AG10803 (cell line): ENCODE measurements at places on chromosomes 1 and 21.
A peak's percentile ranks its signal among the peaks of the same experiment; 100 is the strongest.

DNA sequence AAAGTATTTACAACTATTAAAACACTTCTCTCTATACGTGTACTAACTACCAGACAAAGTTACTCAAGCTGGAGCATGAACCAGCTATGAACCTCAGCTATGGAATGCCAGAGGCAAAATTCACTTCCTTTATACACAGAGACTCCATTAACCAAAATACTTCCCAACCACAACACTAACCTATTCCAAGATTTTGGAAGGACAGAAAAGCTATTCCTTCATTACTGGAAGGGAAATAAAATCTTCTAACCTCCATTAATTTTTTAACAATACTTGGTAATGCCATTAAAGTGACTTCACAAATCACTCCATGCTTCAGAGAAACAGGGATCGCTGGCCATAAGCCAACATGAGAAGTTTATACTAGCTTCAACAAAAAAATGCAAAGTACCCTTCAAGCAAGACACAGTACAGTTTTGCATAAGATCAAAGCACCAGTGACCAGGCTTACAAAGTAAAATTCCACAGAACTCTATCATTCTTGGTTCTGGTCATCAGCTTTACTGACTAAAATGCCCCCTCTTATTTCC lies 58.0 kb downstream of the PUM1 start:
- peak; percentile 92 for DNase-seq

GRCh38 chr1:16397120-16397519 lies 30.1 kb downstream of the SZRD1 start:
- no peak for DNase-seq

- no peak for DNase-seq
These were observed 11.3 kb downstream of the ADARB1 start for GRCh38 chr21:45085700-45086099.

- DNase-seq: no peak
These were observed 4.2 kb downstream of the CADM3 start for GRCh38 chr1:159175571-159175970.

DNA sequence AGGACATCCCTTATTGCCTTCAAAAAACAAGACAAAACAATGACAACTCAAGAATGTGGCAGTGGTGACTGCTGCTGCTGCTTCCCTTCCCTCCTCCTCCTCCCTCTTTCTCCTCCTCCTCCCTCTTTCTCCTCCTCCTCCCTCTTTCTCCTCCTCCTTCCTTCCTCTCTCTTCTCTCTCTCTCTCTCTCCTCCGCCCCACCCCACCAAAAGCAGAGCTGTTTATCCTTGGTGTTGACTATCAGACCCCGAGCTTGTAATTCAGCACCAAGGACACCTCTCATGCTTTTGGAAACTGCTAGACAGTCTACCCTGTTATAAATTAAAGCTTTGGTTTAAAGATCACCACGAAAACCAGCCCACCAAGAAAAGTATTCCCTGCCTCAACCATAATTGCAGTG lies 72.4 kb upstream of the IFNAR2 start:
- no peak for DNase-seq

GRCh38 chr1:203519053-203519840 lies 25.3 kb downstream of the OPTC start:
- no peak for DNase-seq

DNA sequence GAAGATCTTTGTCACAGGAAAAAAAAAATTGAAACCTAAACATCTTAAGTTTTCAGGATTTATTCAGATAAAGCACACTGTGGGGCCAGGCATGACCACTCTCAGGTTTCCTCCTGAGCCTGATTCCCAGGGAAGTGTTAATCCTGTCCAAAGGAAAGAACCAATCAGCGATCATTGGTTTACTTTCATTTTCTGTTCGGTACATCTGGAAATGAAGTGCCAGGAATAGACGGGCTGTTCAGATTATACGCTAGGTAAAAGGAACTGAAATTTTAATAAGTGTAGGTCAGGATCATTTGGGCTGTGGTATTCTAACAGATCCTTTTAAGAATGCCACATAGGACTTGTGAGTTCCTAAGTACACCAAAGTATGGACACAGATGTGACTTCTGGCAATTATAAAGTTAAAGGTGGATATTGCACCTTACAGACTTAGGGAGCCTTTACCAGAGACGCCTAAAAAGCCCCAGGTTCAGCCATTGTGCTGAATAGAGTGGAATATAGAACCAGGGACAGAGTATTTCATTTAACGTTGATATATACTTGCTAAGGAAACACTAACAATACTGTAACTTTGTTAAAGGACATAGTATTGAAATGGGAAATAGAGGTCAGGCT lies 9.3 kb upstream of the CACYBP start:
- DNase-seq: peak; percentile 61

DNA sequence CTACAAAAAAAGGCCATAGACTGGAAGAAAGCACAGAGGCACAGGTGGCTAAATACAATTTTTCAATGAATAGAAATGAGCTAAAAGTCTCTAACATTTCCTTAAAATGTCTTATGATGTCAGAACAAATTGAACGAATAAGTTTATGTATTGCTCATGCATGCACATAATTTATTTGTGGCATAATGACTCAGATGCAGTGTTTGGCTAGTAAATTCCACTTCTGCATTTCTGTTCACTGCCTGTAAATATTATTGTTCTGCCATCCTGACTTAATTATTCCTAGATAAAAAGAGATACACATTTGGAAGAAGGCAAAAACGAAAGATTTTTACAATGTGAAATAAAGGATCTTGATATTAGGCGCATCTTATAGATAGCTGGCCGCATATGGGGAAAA lies 26.6 kb upstream of the EXO1 start:
- DNase-seq: peak; percentile 47

DNA sequence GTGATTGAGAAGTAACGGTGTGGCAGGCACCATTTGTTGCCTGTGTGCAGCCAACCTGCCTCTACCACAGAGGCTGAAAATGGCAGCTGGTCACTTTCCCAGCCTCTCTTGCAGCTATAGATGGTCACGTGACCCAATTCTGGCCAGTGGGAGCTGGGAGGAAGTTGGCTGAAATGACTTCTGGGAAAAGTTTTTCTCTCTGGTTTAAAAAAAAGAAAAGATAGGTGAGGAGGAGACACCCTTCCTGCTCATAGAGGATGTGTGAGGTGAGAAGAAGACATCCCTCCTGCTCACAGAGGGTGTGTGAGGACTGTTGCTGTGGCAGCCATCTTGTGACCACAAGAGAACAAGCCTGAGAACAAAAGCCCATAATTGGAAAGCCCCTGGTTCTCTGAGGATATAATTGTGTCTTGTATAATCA lies 122.8 kb downstream of the SYF2 start:
- no peak for DNase-seq

DNA sequence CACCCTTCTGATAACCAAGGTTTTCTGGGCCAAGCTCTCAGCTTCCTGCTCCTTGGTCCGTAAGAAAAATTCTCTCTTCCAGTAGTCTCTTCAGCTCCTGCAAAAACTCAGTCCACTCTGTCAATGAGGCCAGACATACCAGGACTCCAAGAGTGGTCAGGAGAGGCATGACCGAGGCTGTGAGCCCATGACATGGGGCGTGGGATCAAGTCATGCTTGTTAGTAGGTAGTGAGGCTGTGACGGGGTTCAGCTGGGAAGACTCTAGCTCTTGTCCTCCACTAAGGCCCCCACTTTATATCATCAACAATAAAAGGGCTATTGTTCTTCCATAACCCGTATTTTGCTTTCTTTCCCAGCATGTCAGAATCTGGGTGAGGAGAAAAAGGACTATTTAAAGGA lies 10.1 kb upstream of the HCRTR1 start:
- no peak for DNase-seq

DNA sequence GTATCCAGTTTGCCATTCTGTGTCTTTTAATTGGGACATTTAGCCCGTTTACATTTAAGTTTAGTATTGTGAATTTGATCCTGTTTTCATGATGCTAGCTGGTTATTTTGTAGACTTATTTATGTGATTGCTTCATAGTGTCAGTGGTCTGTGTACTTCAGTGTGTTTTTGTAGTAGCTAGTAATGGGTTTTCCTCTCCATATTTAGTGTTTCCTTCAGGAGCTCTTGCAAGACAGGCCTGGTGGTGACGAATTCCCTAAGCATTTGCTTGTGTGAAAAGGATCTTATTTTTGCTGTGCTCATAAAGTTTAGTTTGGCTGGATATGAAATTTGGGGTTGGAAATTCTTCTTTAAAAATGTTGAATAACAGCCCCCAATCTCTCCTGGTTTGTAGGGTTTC lies 69.2 kb upstream of the PDC start:
- DNase-seq: peak; percentile 43

- no peak for DNase-seq
These were observed 45.8 kb downstream of the SSBP3 start for GRCh38 chr1:54360165-54361005.

DNA sequence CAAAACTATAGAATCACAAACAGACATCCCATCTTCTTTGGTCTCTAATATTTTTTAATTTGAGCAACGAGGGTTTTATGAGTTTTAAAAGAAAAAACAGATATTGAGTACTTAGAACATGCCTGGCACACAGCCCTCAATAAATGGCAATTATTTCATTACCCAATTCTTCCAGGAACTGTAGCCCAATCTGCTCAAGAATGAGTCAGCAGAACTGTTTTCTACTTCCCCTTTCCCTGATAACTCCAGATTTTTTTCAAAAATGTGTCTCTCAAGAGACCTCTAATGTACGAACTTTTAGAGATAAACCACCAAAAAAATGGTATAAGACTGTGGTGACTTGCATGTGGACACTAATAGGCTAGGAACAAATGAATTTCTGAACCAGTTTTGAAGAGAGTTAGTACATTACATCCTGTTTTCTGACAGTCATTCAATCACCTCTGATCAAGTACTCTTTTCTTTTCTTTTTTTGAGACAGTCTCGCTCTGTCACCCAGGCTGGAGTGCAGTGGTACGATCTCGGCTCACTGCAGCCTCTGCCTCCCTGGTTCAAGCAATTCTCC lies 11.5 kb downstream of the ABL2 start:
- DNase-seq: peak; percentile 70

GRCh38 chr1:19529664-19530063 lies 44.3 kb upstream of the CAPZB start:
- no peak for DNase-seq

DNA sequence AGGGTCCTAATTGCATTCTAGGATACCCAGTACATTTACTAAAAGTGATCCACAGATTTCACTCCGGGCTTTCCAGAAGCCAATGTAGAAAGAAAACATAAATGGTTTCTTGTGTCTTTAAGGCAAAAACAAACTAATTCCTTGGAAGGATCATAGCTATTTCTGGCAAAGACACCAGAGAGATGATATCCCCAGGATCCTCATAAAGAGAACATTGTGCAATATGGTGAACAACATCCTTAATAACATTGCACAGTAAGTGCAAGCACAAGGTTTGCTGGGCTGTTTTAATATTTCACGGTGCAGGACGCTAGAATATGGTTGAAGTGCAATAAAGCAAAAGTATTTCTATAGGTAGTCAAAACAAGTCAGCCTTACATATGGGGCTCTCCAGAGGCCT lies 83.0 kb downstream of the NTPCR start:
- DNase-seq: peak; percentile 58

DNA sequence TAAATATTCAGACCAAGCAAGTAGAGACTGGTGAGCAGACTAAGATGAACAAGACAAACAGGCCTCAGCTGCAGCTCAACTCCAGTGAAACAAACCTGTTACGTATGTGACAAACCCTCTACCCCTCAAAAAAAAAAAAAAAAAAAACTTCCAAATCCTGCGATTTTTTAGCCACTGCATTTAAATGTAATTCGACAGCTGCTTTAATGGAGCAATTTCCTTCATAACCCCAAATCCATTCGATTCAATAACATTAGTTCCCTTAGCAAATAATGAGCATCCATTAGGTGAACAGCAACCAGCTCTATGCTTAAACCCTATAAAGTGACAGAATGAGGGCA lies 31.1 kb downstream of the SIPA1L2 start:
- no peak for DNase-seq

- DNase-seq: peak; percentile 51
These were observed 3.6 kb upstream of the INAVA start for GRCh38 chr1:200890818-200891773.

DNA sequence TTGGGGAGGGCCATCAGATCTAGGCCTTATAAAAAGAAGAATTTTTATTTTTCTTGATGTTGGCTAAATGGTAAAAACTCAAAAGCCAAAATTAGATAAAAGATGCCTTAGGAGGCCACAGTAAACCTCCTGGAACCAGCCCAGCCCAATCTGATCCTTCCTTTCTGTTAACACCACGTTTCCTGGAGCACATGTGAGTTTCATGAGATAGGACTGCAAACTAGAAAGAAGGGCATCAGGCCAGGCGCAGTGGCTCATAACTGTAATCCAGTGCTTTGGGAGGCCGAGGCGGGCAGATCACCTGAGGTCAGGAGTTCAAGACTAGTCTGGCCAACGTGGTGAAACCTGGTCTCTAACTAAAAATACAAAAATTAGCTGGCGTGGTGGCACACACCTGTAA lies 6.7 kb downstream of the HSF2BP start:
- DNase-seq: no peak

GRCh38 chr21:34576041-34576511 lies 38.8 kb downstream of the RCAN1 start:
- peak; percentile 43 for DNase-seq

- no peak for DNase-seq
These were observed 43.6 kb downstream of the C21orf91 start for GRCh38 chr21:17775431-17776126.

DNA sequence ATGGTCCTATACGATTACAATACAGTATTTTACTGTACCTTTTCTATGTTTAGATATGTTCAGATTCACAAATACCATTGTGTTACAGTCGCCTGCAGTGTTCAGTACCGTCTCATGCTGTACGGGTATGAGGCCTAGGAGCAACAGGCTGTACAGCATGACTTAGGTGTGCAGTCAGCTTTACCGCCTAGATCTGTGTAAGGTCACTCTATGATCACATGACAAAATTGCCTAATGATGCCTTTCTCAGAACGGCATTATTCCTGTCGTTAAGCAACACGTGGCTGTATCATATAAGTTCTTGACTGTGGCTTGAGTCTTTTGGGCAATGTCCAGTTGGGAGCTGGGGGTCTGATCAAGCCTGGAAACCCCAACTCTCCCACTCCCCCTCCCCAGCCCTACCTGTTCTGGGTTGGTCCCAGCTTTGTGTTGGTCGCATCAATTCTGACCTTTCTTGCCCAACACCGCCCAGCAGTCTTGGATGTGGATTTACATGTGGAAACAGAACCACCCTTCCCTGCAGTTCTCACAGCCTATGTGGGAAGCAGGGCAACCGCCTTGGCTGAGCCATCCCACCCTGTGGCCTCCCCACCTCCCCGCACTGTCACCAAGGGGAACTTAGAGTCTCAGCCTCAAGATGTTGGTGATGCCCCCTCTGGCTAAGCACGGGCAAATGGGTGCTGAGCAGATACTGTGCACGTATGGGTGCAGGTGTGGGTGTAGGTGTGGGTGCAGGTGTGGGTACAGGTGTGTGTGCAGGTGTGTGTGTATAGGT lies 80.2 kb upstream of the ACTL8 start:
- DNase-seq: peak; percentile 15

DNA sequence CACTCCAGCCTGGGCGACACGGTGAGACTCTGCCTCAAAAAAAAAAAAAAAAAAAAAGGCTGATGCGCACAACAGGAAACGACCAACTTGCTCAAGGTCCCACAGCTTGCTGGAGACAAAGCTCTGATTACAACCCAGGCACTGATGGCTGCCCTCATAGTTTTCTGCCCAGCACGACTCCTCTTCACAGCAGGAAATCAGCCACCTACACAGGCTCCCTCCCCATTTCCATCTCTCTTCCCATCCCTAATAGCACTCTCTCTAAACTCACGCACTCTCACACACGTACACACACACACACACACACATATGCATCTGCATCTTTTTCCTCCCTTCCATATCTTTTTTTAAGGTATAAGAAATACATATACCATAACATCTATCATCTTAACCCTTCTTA lies 153.5 kb upstream of the SOD1 start:
- no peak for DNase-seq
